Glomerular endothelial cell (primary cell): ENCODE measurements at places on chromosomes 1 and 21. TPM values are rescaled to one million over a fixed set of nuclear protein-coding genes. Genes with fewer than 3 reads are reported as not detected.

The MTARC1 gene
- total RNA-seq, result 0.93 and 2.1 TPM in 2 replicates

The FCAMR gene
- not detected in 2 replicates for total RNA-seq

The UBL4B gene
- not detected in 2 replicates for total RNA-seq

The CELA2A gene
- total RNA-seq, result not detected in 2 replicates

GRCh38 chr1:191049781-191050180 lies 572.1 kb upstream of the BRINP3 start:
- no peak for DNase-seq

DNA sequence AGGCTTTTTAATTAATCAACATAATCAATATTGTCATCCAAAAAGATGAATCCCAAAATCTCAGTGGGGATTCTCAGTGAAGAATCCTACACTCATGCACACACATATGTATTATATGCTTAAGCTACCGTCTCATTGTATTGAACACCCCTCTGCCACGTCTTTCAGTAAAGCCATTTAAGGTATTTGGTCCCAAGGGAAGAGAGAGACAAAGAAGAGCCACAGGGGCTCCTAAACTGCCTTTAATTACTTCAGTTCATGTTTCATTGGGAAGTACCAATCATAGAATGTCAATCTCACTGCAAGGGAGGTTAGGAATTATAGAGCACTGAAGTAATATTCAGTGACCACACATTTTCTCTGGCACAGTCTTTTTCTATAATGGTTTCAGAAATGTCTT lies 388.6 kb upstream of the NEGR1 start:
- no peak for DNase-seq

DNA sequence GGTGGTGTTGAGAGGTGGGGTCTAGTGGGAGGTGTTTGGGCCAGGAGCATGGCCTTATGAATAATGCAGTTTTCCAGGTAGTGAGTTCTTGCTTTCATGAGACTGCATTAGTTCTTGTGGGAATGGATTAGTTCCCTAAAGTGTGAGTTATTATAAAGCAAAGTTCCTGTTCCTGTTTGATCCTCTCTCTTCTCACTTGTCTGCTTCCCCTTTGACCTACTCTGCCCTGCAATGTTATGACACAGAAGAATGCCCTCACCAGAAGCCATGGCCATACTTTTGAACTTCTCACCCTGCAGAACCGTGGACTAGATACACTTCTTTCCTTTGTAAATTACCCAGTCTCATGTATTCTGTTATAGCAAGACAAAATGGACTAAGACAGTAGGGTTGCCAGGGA lies 53.6 kb downstream of the MAP3K7CL start:
- no peak for DNase-seq

GRCh38 chr1:209250861-209251636 lies 332.5 kb upstream of the CAMK1G start:
- DNase-seq, result no peak

- DNase-seq, result no peak
These were observed 12.4 kb downstream of the MOV10 start for GRCh38 chr1:112686835-112687234.

DNA sequence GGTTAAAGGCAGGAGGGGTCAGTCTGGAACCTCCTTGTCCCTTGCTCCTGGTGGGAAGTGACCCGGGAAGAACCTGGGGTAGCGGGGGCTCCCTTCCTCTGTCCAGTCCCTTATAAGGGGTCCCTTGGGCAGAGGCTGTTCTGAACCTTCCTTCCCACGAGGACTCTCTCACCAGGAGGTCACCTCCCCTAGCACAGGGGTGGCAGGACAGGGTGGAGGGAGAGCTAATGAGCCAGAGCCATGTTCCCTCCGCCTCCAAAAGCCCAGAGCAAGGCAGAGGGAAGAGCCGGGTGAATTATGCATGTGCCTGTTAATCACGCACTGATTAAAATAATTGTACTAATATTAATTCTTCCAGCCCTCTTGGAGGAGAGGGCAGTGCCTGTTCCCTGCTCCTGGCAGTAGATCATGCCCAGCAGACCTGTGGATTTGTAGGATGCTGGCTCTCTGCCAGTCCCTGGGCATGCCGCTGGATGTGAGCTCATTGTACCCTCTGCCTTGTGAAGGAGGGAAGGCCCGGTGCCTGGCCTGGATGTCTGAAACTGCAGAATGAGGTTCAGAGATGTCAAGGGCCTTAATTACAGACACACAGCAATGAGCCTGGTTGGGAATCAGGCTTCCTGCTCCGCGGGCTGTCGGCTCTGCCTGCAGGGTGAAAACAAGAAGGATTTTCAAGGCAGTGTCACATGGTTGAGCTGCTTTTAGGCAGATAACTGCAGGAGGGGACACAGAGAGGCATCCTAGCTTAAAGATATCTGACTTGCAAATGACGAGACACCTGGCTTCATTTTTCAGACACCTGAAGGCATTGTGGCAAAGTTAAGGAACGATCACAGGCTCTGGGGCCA lies 68.2 kb downstream of the IGSF21 start:
- no peak for DNase-seq
